ENCODE measurements at places on chromosomes 3 and 15.

GRCh38 chr3:62481962-62482361, 108.6 kb upstream of the FEZF2 start:
- no peak for DNase-seq

GRCh38 chr3:76429581-76430177, 610.2 kb upstream of the ROBO2 start:
- no peak for DNase-seq

- DNase-seq = no peak
Measured at GRCh38 chr3:32794487-32795308, 23.1 kb upstream of the TRIM71 start.

- DNase-seq = no peak
Measured at GRCh38 chr15:56523521-56523920, 58.6 kb upstream of the MNS1 start.

DNA sequence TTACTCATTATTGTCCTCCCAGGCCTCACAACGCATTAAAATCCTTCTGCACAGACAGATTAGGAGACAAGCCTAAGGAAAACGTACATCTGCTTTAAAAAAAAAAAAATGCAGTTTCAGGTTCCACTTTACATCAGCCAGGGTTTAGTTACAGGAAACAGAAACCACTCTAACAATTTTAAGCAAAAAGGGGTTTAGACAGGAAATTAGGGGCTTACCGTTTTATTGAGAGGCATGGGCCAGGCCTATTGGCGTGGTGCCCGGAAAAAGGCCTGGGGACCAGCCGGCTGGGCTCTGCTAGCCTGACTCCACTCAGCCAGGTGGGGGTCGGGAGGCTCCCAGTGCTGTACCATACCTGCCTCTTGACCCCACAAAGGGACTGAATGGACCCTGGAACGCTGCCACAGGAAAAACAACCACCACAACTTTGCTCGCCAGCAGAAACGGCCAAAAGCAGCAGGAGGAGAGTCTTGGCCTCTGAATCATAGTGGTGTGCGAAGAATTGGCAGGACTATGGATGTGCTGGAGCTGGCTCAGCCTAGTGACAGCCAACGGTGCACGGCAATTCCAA, 124.3 kb downstream of the CHSY1 start:
- DNase-seq = peak; percentile 19

GRCh38 chr15:62745621-62746225, 296.8 kb upstream of the TPM1 start:
- no peak for DNase-seq

- DNase-seq = no peak
Measured at GRCh38 chr3:152183473-152183872, 85.3 kb upstream of the MBNL1 start.

DNA sequence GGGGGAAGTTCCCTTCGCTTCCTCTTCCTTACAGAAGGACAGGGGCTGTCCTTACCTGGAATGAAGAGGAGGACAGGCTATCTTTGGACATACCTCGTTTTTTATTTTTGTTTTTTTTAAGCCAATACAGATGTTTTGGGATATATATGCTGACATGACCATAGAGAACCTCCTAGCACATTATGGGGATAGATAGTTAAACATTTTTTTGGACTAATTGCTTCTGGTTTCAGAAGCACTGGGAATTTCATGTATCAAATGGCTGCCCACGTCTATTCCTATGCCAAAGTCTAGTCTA, 238.2 kb upstream of the BHLHE40 start:
- no peak for DNase-seq

- no peak for DNase-seq
Measured at GRCh38 chr3:43024181-43024885, 45.2 kb downstream of the GASK1A start.

DNA sequence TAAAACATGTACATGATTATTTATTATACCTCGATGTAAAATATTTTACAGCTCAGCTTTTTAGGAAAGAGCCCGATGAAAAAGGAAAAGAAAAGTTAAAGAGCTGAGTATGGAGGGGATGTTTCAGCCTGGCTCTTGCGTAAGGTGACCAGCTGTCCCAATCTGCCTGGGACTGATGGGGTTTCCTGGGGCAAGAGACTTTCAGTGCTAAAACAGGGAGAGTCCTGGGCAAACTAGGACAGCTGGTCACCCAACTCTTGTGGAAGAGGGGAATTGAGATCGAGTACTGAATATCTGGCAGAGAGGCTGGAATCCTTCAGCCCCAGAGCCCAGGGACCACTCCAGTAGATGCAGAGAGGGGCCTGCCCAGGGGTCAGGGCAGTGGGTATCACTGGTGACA, 21.0 kb downstream of the DUOX2 start:
- DNase-seq = no peak

GRCh38 chr3:181484026-181484425, 227.7 kb upstream of the SOX2 start:
- DNase-seq = no peak

GRCh38 chr3:100880845-100881244, 112.4 kb downstream of the ABI3BP start:
- no peak for DNase-seq

- DNase-seq = no peak
Measured at GRCh38 chr15:74326746-74327145, 40.7 kb downstream of the CYP11A1 start.

DNA sequence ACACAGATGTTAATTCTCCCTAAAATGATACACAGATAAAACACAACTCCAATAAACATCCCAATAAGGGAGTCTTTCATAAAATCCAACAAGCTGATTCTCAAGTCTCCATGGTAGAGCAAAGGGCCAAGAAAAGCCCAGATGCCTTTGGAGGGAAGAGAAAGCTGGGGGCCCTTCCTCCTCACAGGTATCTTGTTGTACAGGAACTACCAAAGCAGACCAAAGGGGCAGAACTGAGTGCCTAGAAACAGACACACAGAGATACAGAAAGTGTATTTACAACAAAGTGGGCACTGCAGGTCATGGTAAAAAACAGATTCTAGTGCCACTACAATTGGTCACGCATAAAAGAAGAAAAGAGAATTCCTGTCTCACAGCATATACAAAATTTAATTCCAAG, 87.2 kb upstream of the NSMCE3 start:
- no peak for DNase-seq

GRCh38 chr3:117130222-117130621, 420.6 kb downstream of the TUSC7 start:
- no peak for DNase-seq

- no peak for DNase-seq
Measured at GRCh38 chr3:46860017-46860809, 3.0 kb downstream of the MYL3 start.

GRCh38 chr3:167862104-167862730, 126.7 kb downstream of the SERPINI1 start:
- no peak for DNase-seq

DNA sequence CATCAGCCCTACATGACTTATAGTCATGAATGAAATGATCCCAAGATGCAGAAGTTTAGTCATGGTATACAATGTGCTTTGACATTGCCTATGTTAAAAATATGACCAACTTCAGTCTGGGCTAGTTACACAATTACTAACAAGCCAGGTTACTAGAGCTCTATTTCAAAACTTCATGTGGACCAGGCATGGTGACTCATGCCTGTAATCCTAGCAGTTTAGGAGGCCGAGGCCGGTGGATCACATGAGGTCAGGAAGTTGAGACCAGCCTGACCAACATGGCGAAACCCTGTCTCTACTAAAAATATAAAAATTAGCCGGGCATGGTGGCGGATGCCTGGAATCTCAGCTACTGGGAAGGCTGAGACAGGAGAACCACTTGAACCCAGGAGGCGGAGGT, 613.0 kb downstream of the CADM2 start:
- no peak for DNase-seq

- no peak for DNase-seq
Measured at GRCh38 chr3:57917601-57918000, 90.6 kb upstream of the FLNB start.

GRCh38 chr3:192747746-192748145, 20.4 kb upstream of the FGF12 start:
- DNase-seq = no peak

DNA sequence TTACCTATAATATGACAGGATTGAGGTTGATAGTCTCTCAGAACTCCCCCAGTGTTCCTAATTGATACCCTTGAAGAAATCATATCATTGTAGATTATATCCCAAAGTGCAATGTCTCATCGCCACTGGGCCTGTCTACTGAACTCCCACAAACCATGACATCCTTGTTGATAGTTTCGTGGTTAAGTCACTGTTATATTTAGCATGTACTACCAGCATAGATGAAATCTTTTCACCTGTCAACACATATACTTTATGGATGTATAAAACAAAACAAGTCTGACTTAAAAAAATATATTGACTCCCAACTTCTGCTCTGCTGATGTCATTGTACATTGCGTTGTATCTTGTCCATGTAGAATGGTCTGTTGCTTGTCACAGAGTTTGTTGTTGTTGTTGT, 128.1 kb downstream of the IQCH start:
- DNase-seq = no peak
